ENCODE measurements at places on chromosomes 11 and 22.
A peak's percentile ranks its signal among the peaks of the same experiment; 100 is the strongest.

- H3K4me1 ChIP-seq, result no peaks in the 10 kb centered on the region
- H3K36me3 ChIP-seq, result peaks cover 20% of the 10 kb centered on the region
- no peak overlapping the region for H3K27ac ChIP-seq
- DNase-seq, result no peak
These were observed 42.5 kb upstream of the CHKA start for GRCh38 chr11:68163691-68164090.

GRCh38 chr11:48024635-48025071, 44.3 kb downstream of the PTPRJ start:
- H3K27me3 ChIP-seq, result no peaks in the 10 kb centered on the region
- H3K4me1 ChIP-seq, result peaks cover 46% of the 10 kb centered on the region
- H3K36me3 ChIP-seq, result peaks cover 29% of the 10 kb centered on the region
- H3K27ac ChIP-seq, result peak overlapping the region; percentile 46
- no peak for DNase-seq

- no peak overlapping the region for H3K4me3 ChIP-seq
- peaks cover 56% of the 10 kb centered on the region for H3K27me3 ChIP-seq
- no peak overlapping the region for H3K27ac ChIP-seq
- no peaks in the 10 kb centered on the region for H3K36me3 ChIP-seq
- no peaks in the 10 kb centered on the region for H3K4me1 ChIP-seq
These were observed 6.7 kb upstream of the SLC6A5 start for GRCh38 chr11:20592741-20593140.

GRCh38 chr11:45028911-45029682, 78.4 kb upstream of the TP53I11 start:
- no peak for DNase-seq
- no peak overlapping the region for H3K27ac ChIP-seq
- no peaks in the 10 kb centered on the region for H3K27me3 ChIP-seq
- no peak overlapping the region for H3K4me3 ChIP-seq
- H3K36me3 ChIP-seq, result peaks cover 2% of the 10 kb centered on the region
- H3K4me1 ChIP-seq, result peaks cover 14% of the 10 kb centered on the region

- no peak for DNase-seq
- H3K36me3 ChIP-seq, result no peaks in the 10 kb centered on the region
- H3K27me3 ChIP-seq, result no peaks in the 10 kb centered on the region
These were observed 30.1 kb downstream of the GRAMD4 start for GRCh38 chr22:46650078-46650810.

DNA sequence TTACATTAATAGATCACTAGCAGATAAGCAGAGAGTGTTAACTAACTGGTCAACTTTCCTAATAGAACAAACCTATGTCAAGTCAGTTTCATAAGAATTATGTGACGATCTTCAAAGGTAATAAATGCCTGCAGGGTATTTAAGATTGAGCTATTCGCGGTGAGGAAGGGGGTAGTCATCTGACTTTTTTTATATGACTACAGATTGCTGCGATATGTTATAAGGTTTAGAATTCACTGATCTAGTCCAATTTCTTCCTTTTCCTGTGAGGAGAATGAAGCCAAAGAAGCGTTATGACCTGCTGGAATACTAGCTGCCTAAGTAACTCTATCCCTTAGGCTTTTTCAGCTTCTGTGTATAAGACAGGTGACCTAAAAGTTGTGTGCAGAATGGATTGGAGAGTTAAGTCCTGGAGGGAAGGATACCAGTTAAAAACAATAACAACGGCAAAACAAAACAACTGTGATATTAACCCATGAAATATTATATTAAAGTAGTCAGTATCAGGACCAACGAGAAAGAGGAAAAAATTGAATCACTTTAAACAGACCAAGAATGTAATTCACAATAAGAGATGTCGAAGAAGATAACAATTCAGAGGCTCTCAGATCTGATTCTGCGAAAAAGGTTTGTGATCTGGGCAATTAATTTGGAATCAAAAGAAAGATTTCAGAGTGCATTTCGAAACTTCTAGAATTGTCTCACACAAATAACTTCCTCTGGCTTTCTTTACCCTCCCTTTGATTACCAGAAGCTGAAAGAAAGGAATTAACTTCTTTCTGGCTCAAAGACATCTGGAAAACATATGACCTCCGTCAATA, 630 bp downstream of the CASP4 start:
- no peaks in the 10 kb centered on the region for H3K27me3 ChIP-seq
- H3K4me3 ChIP-seq, result peak overlapping the region; percentile 99
- H3K4me1 ChIP-seq, result peaks cover 45% of the 10 kb centered on the region
- H3K36me3 ChIP-seq, result peaks cover 5% of the 10 kb centered on the region
- no peak for DNase-seq
- H3K27ac ChIP-seq, result peak overlapping the region; percentile 92

- no peak overlapping the region for H3K4me3 ChIP-seq
- H3K36me3 ChIP-seq, result no peaks in the 10 kb centered on the region
- no peaks in the 10 kb centered on the region for H3K4me1 ChIP-seq
- no peak overlapping the region for H3K27ac ChIP-seq
These were observed 1850.2 kb upstream of the RAG2 start for GRCh38 chr11:38448284-38448683.

GRCh38 chr22:24474221-24474620, 20.9 kb upstream of the UPB1 start:
- no peaks in the 10 kb centered on the region for H3K36me3 ChIP-seq
- H3K27me3 ChIP-seq, result no peaks in the 10 kb centered on the region
- DNase-seq, result no peak
- no peak overlapping the region for H3K4me3 ChIP-seq
- H3K27ac ChIP-seq, result no peak overlapping the region

Measured in effector memory CD8-positive, alpha-beta T cell (primary cell).